Activated CD4-positive, alpha-beta T cell treated with anti-CD3 and anti-CD28 coated beads, Interleukin-2, amount 50 U/mL, for 1 hour (primary cell): ENCODE measurements at places on chromosomes 7 and 10.
A peak's percentile ranks its signal among the peaks of the same experiment; 100 is the strongest.

- DNase-seq: no peak
These were observed 732 bp upstream of the LRRC18 start for GRCh38 chr10:48940372-48940771.

DNA sequence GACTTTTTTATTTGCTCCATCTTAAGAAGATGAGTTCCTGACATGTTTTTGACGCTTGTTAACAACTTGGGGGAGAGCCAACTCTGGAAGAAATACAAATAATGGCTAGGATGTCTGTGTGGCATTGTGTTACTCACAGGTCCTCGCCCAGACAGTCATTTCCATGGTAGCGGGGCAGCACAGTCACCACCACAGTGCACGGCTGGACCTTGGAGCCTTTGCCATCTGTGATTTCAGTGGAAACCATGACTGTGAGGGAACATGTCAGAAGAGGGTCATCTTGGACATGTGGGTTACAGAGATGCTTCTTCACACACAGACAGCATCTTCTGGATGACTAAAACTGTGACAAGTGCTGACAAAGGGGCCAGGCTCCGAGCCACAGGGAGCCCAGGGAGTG is 74.5 kb downstream of the PKD1L1 start:
- DNase-seq: no peak

DNA sequence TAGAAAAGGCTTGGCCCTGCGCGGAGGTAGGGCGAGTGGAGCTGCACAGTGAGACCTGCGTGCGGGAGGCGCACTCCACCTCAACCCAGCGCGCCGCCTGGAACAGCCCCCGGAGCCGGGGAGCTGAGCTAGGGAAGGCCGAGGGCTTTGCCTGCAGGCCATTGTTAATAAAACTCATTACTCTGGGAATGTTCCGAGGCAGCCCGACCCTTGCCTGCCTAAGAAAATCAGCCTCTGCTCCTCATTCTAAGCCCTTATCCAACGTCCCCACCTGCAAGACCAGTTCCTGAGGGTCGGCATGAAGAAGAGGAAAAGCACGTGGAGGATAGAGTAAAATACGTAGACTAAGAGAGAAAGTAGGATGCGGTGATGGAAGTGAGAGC is 55.3 kb downstream of the C7orf25 start:
- no peak for DNase-seq

DNA sequence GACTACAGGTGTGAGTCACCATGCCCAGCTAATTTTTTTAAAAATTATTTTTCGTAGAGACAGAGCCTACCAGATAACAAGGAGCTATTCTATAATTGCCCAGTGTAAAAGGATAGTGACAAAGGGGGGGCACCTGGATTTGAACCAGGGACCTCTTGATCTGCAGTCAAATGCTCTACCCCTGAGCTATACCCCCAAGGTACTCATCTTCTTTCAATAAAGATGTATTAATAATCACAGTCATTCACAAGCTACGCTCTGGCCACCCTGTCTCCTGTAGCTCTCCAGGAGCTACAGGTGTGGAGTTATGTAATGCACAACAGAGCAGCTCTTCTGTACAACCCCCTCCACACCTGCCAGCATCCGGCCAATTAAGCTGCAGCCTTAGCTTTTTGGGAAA is 83.5 kb downstream of the ZNF777 start:
- no peak for DNase-seq

DNA sequence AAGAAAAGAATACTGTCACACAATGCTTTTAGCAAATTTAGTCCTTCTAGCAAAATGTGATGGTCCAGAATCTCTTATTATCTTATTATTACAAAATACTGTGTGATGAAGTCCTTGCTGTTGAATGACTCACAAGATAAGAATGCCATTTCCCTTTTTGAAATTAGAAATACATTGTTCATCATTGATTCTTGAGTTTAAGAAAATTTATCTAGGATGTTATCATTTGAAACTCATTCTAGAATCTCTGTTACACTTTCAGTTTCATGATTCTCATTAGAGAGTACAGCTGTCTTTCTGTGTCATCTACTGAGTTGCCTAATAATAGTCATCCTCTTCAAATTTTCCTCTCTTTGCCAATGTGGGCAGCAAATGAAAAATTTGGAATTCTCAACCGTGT is 9.6 kb downstream of the ZKSCAN5 start:
- no peak for DNase-seq

DNA sequence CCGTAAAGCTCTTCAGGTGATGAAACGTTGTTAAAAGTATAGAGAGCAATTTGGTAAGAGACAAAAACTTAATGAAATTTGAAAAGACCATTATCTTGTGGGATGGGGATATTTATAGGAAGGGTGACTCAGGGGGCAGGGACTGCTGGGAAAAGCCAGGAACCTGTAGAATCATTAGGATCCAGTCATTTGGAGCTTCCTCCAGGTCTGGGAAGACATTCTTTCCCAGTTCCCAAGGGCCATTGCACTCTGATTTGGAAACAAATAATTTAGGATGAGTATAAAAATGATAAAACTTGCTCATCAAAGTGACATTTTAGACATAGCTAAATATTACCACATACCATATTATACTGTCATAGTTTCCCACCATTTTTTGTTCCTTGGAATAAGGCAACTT is 143.9 kb downstream of the PFKFB3 start:
- DNase-seq: no peak

DNA sequence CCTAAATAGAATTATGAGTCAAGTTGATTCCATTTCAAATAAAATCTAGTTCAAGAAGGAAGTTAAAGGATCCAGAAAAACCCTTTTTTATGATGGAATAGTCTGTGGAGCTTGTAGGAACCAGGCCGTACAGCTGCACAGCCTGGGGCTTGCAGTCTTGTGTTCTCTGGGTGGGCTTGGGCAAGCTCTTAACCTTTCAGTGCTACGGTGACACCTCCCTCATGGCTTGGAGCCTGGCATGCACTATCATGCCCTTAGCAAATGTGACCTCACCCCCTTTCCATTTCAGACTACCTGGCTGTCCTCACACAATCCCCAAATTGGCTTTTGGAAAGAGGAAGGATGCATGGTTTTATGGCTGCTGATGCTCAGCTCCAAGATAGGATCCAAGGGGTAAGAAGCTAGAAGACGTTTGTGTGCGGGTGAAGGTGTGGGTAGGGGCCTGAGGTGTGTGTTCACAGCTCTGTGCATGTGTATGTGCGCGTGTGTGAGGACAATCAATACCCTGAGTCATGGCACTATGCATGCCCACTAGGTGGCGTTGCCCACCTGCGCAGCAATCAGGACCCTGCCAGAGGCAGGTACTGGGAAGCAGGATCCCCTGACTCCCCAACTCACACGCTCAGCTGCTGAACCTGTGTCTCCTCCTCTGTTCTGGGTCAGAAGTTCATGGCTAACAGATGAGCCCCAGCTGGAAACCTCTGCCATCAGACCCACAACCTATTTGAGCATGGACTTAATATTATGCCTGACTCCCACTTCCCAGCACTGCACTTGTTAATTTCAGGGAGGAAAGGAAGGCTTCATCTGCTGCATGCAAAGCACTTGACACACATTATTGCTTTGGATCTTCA is 113.4 kb downstream of the PTPN20 start:
- peak; percentile 63 for DNase-seq
